Psoas muscle (tissue), 8 donors: ENCODE measurements at places on chromosomes 6 and 20. TPM values are rescaled to one million over a fixed set of nuclear protein-coding genes. Genes with fewer than 3 reads are reported as not detected.

- no peaks in the 10 kb centered on the region for H3K4me1 ChIP-seq
- H3K27ac ChIP-seq: no peak overlapping the region
- no peak overlapping the region for H3K4me3 ChIP-seq
- no peak for DNase-seq
- no peaks in the 10 kb centered on the region for H3K27me3 ChIP-seq
These were observed 729.7 kb downstream of the RFPL4B start for GRCh38 chr6:113076816-113077215.

DNA sequence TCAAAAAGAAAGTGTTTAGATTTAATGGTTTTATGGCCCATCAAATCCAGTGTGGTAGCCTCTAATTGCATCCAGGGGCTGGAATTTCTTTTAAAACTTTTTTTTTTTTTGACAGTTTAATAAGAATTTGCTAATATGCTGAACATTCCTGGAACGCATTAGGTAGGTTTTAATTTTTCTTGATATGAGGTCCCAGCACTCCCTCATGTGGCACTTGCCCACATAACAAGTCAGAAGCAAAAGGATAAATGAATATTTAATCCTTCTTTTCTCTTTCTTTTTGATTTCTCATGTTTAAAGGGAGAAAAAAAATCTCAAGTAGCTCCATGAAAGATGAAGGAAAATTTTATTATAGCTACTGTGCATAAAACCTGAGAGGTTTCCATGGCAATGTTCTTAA lies 13.5 kb downstream of the HAO1 start:
- no peak overlapping the region for H3K27ac ChIP-seq
- DNase-seq: no peak
- no peaks in the 10 kb centered on the region for H3K4me1 ChIP-seq
- no peak overlapping the region for H3K4me3 ChIP-seq
- no peaks in the 10 kb centered on the region for H3K27me3 ChIP-seq

GRCh38 chr6:34589691-34590090 lies 33.6 kb upstream of the SPDEF start:
- H3K36me3 ChIP-seq: peaks cover 32% of the 10 kb centered on the region
- no peaks in the 10 kb centered on the region for H3K27me3 ChIP-seq
- DNase-seq: no peak
- H3K27ac ChIP-seq: no peak overlapping the region
- no peak overlapping the region for H3K4me3 ChIP-seq

DNA sequence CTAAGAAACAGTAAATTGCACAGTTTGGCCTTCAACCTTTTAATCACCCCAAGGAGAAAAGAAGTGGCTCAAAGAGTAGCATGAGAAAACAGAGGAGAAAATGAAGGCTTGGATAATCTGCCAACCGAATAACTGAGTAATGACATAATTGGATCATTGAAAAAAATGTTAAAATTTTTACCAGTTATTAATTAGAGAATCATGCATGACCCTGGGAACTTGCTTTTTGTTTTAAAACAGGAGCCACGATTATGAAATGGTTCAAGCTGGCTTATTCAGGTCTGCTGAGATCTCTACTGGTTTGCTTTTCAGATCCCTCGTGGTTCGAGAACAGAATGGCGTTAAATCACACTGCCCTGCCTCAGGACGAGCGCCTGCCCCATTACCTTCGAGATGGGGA lies at the start of gene OPN5:
Gene OPN5 (plus strand): TSS at position 301 of the 400 bp plus-strand sequence. CDS start 35 bp downstream, at position 336.
- H3K4me1 ChIP-seq: no peaks in the 10 kb centered on the region
- H3K27ac ChIP-seq: no peak within 1 kb of the TSS
- H3K27me3 ChIP-seq: no peaks in the 10 kb centered on the region
- H3K4me3 ChIP-seq: no peak within 1 kb of the TSS
- H3K36me3 ChIP-seq: no peaks in the 10 kb centered on the region

DNA sequence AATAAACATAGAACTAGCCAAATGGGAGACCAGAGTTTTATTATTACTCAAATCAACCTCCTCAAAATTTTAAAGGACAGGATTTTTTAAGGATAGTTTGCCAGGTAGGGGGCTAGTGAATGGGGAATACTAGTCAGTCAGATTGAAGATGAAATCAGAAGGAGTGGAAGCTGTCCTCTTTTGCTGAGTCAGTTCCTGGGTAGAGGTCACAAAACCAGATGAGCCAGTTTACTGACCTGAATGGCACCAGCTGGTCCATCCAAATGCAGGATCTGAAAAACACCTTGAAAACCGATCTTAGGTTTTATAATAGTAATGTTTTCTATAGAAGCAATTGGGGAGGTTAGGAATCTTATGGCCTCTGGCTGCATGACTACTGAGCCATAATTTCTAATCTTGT lies 558.2 kb downstream of the PKHD1 start:
- no peaks in the 10 kb centered on the region for H3K4me1 ChIP-seq
- no peak overlapping the region for H3K4me3 ChIP-seq
- no peak for DNase-seq
- no peaks in the 10 kb centered on the region for H3K27me3 ChIP-seq
- H3K36me3 ChIP-seq: no peaks in the 10 kb centered on the region

The MCCD1 gene
- not detected for total RNA-seq
